ENCODE measurements at places on chromosomes 1 and 21.

DNA sequence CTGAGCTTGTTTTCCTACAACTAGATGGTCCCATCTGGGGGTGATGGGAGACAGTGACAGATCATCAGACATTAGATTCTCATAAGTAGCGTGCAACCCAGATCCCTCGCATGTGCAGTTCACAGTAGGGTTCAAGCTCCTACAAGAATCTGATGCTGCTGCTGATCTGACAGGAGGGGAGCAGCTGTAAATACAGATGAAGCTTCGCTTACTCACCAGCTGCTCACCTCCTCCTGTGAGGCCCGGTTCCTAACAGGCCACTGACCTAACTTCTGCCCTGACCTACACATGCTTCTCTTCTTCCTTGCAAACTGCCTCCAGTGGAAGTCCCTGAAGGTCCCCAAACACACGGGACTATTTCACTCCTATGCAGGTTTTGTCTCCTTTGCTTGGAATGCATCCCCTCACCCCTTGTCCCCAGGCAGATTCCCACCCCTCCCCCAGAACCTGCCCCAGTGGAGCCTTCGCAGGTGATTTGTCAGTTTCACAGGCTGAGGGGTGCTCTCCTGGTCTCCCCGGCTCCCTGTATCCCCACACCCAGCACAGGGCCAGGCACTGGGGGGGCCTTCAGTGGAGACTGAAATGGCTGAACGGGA, 5.7 kb upstream of the ZBTB48 start:
- DNase-seq = no peak

DNA sequence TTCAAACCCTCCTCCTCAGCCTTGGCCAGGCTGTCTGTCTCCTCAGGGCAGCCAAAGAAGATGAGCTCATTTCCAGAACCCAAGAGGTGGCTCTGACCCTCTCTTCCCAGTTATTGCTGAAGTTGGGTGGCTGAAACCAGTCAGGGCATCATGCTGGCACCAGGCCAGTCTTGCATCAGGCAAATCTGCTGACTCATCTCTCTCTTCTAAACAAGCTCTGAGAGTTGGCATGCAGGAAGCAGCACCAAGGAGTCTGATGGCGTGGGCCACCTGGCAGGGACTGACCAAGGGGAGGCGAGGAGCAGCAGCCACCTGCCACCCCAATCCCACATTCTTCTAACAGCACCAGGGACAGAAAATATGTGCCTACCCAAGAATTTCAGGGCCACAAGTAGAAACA, 104.8 kb upstream of the ATP1A1 start:
- no peak for DNase-seq

DNA sequence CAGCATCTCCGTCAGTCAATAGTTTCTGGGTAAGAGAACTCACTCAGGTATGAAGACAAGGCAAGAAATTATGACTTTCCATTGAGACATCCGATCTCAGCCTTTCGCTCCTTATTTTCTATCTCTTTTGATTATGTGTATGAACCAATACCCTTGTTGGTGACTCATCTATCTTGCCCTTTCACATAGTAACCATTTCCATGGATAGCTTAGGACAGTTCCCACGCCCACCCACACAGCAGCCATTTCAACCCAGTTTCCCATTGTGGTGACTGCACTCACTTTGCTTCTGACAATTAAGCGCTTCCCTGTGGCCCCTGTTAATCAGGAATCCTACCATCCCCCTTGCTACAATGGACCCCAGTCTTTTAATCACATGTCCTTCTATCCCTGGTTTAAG, 210.6 kb upstream of the ADGRL2 start:
- no peak for DNase-seq

GRCh38 chr1:56106531-56107274, 472.7 kb downstream of the PLPP3 start:
- DNase-seq = no peak

DNA sequence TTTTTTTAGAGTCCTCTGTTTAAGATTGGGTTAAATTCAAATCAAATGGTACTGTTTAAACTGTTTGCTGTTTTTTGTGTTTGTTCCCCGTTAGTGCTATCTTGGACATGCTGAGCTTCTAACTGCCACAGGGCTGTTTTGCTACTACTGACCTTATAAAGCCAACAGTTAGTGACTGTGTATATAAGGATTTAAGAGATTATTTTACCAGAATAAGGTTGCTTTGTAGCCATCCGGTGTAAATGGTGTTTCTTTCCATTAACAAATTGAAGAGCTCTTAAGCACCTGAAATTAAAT, 37.0 kb downstream of the ZNF281 start:
- no peak for DNase-seq

- no peak for DNase-seq
Measured at GRCh38 chr1:25766721-25767436, 33.1 kb upstream of the SELENON start.

- DNase-seq = no peak
Measured at GRCh38 chr1:237901299-237901934, 10.7 kb upstream of the ZP4 start.

- DNase-seq = no peak
Measured at GRCh38 chr1:32501865-32502264, 37.0 kb downstream of the ZBTB8B start.

DNA sequence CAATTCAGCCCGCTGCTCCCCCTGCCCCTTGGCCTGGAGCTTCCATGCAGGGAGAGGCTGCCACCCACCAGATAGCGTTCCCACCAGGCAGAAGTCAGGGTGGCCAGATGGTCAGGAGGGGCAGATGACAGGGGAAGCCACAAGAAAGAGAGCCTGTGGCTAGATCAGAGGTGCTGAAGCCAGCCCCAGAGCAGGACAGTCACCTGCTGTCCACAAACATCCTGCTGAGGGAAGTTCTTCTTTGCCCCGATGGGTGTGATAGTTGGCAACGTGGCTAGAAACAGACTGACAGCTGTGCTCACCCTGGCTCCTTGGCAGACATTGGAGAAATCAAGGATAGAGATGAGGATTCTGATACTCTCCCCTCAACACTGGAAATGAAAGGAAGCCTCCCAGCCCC, 27.2 kb upstream of the SRP9 start:
- no peak for DNase-seq

- no peak for DNase-seq
Measured at GRCh38 chr21:45011911-45012661, 62.3 kb upstream of the ADARB1 start.

GRCh38 chr1:39494671-39495410, 3.4 kb downstream of the BMP8A start:
- no peak for DNase-seq

GRCh38 chr1:18505666-18506065, 24.9 kb downstream of the KLHDC7A start:
- no peak for DNase-seq

DNA sequence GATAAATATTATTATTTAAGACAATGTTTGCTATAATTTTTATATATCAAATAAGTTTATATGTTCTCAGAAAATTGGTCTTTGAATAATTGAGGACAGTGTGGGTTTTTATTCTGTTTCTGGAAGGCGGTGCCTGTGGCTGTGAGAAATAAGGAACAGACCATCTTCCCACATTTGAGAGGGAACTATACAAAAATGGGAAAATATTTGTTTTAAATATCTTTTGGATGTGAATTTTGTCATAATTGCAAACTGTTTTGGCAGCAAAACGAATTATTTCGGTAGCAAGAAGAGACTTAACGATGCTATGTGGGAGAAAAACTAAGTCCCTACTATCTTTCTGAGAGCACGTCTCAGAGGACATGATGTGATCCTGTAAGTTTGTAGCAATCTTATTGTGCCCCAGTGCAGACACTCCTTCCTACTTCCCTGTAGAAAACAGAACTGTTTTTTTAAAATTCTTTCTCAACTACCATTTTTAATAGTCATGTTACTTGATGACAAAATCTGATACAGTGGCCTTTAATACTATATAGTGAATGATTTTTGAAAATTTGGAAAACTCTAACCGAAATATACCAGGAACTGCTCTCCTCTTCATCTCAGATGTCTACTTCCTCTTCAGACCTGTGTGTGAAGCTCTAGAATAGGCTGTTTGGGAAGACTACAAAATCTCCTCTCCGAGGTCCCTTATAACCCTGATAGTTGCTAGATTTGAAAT, 25.4 kb downstream of the PTPRC start:
- no peak for DNase-seq

DNA sequence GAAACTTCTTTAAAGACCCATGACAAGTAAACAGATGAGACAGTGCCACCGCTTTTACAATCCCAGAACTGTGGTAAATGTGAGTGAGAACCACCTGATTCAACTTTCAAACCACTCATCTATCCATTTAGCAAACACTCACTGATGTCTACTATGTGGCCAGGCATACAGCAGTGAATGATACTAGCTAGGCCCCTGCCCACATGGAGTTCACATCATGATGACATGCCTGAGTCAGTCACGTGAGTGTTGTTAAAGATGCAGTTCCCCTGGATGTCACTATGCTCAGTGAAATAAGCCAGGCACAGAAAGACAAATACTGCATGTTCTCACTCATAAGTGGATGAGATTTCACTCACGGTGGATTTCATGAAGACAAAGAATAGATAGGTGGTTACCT, 28.4 kb downstream of the STX6 start:
- DNase-seq = no peak

- DNase-seq = no peak
Measured at GRCh38 chr21:17197996-17198395, 314.8 kb upstream of the CXADR start.

DNA sequence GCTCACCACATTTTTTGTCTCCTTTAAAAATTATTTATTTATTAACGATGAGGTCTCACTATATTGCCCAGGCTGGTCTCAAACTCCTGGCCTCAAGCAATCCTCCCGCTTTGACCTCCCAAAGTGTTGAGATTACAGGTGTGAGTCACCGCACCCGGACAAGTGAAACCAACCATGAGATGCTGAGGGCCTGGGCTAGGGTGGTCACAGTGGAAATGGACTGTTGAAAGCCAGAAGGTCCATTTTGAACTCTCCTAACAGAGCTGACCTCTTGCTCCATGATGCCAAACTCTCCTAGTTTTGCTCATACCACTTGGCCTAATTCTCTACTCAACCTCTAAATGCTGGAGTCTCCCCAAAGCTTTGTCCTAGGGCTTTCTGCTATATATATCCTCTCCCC, 109.1 kb downstream of the SLC45A1 start:
- no peak for DNase-seq
